Adipocyte (in vitro differentiated cells): ENCODE measurements at places on chromosomes 1 and 21.
A peak's percentile ranks its signal among the peaks of the same experiment; 100 is the strongest.

- DNase-seq: peak; percentile 44
These were observed 94.0 kb downstream of the IFI44 start for GRCh38 chr1:78743626-78744025.

DNA sequence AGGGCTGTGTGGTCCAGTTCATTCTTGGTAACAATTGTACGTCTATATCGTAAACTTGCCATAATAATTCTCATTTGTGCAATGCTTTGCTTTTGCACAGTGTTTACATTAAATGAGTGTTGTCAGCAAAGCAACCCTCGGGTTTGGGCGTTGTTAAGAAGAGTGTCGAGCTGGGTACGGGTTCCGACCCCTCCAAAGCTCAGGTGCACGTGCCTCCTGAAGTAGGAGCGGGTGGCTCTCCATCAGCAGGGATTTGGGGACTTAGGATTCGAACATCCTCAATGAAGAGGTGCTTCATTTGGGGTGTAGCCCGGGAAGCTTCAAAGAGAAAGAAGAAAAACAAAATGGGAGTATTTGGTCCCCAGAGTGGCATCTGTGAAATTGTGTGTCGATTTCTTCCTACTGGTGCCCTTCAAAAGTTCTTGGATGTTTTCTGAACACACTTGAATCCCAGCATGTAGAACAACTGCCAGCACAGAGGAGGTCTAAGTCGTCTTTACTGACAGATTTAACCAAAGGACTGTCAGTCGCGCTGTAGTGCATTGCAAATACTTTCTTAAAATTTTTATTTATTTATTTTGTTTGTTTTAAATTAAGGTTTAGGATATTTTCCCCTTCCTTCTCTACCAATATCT lies 1.1 kb downstream of the TRIM58 start:
- DNase-seq: no peak

DNA sequence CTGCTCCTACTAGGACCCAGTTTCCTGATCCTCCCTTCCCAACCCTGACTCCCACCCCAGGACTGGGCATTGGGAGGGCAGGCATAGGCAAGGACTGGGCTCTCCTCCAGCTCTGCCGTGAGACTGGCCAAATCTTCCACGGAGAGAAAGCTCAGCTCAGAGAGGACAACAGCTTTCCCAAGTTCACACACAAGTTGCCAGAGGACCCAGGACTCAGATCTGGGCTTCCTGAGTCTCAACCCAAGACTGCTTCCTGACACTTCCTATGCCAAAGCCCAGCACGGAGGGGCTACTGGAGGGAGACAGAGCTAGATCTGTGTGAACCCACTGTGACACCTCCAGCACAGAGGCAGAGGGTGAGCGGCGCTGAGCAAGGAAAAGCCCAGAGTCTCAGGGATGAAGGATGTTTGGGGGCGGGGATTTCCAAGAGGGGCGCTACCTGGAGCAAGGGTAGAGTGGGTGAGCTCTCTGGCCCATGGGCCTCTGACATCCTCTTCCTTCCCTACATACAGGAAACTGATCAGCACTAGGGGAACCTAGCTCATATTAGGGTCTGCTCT lies 7.1 kb downstream of the PDZK1IP1 start:
- no peak for DNase-seq

DNA sequence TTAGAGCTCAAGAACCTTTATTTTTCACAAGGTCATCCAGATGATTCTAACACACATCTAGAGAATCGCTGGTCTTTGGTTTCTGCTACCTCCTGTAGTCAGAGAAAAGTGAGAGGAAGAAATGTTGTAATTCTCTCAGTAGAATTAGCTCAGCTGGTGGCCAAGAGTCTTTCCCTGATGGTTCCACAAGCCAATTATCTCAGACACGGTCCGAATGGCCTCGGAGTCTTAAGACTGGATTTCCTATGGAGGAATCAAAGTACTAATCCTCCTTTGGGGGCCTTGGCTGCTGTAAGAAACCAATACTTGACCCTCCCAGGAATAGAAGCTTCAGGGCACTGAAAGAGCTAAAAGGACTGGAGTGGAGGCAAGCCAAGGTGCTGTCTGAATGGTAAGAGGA lies 1.8 kb downstream of the TMEM81 start:
- no peak for DNase-seq

- no peak for DNase-seq
These were observed 19.4 kb upstream of the SLAMF6 start for GRCh38 chr1:160542303-160542945.
